ENCODE measurements at places on chromosomes 11 and 22.

DNA sequence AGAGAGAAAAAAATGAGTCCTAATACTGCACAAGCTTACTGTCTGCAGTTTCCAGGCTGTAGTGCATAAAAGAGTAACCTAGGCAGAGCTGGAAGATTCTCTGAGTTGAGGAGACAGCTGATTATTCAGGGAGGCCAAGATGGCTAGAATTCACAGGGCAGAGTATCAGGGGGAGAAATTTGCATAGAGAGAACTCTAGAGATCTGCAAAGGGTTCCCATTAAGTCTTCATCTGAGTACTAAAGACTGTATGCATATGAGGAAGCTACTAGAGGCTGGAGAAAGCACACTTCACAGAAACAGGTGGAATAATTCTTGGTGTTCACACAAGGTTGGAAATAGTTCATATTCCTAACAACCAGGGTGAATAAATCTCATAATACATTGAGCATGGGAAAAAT is 66.6 kb upstream of the RRAS2 start:
- no peak for DNase-seq

DNA sequence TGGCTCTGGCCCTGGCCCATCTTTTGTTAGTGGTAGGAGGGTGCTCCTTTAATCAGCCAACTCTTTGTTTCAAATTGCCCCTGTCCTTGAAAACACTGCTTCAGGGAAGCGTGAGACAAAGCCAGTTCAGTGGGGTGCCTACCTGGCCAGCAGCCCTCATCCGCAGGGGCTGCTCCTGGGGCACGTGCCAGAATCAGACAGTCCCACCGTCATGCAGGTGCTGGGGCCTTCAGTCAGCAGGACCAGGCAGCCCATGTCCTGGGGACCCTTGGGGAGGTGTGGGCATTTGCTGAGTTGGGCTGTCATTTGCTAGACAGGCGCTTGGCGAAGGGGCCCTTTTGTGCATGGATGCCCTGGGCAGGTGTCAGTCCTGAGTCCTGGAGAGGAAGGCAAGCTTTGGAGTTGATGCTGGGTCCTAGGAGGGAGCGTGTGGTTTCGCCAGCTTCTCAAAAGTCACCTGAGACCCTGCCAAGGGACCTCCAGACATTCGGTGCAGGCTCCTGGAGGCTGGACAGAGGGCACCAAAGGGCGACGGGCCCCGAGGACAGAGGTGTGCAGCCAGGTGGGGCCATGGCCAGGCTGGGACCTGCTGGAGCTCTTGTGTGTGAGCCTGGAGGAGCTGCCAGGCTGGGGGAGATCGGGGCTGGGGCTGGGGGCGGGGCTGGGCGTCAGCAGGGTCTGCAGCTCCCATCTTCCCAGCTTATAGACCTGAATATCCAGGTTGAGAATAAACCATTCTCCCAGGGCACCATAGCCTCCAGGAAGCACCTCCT is 15.0 kb upstream of the RTN4R start:
- no peak for DNase-seq

DNA sequence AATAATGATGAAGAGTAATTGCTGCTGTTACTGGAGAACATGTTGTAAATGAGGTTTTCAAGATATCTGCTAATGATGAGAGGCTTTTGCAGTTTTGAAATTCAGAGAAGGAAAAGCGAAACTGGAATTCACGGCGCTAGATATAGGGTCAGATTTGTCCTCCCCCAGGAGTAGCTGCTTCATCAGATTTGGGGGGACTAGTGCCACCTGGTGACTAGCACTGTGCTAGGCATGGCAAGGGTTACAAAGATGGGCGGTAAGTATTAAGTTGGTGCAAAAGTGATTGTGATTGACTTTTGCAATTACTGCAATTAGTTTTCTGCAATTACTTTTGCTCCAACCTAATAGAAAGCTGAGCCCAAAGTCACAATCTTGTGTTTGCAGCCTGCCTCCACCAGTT is 879.9 kb upstream of the TENM4 start:
- DNase-seq, result no peak

DNA sequence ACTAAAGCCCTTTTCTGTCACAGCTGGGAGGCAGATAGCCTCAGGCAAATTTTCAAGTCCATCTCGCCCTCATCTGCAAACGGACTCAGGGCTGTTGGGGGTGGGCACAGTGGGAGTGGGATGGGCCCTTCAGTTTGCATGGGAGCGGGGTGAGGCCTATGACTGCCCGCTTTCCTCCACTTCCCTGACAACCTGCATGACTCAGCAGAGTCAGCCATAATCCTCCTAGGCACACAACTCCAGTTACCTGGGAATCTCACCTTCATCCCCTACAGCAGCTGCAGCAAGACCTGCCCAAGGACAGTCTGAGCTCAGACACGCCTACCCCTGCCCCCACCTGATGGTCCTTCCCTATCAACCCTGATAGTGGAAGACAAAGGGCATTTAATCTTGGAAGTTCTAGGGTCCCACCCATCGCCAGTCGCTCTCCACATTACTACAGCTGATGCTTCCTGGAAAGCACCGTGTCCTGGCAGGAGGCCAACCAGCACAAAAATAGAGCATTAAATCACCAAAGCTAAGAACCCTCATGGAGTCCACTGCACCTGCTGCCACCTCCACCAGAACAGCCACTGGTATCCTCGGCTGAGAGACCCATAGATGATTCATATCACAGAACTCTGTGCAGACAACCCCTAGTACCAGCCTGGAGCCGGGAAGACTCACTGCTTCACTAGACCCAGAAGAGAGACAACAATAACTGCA is 319.3 kb downstream of the DCDC1 start:
- DNase-seq, result no peak

GRCh38 chr11:46513934-46514342 is 79.9 kb downstream of the AMBRA1 start:
- no peak for DNase-seq

Data from stimulated activated CD8-positive, alpha-beta memory T cell treated with anti-CD3 and anti-CD28 coated beads, Interleukin-4, amount 100 ng/mL, for 48 hours (primary cell).